ENCODE measurements at places on chromosomes 7 and 10. TPM values are rescaled to one million over a fixed set of nuclear protein-coding genes. Genes with fewer than 3 reads are reported as not detected.

TRIM50 gene
- total RNA-seq = not detected

CDHR3 gene
- total RNA-seq = 2.0 TPM

PTN gene
- total RNA-seq = 1.9 TPM

MAD1L1 gene
- 59.4 TPM for total RNA-seq

CDC14C gene
- not detected for total RNA-seq

SPAM1 gene
- total RNA-seq = not detected

TUBB8 gene
- total RNA-seq = not detected

MRLN gene
- not detected for total RNA-seq

ANKRD2 gene
- not detected for total RNA-seq

ATRNL1 gene
- total RNA-seq = 8.0 TPM

GRCh38 chr7:23462846-23463245 lies 7.4 kb downstream of the IGF2BP3 start:
- DNase-seq = no peak

DNA sequence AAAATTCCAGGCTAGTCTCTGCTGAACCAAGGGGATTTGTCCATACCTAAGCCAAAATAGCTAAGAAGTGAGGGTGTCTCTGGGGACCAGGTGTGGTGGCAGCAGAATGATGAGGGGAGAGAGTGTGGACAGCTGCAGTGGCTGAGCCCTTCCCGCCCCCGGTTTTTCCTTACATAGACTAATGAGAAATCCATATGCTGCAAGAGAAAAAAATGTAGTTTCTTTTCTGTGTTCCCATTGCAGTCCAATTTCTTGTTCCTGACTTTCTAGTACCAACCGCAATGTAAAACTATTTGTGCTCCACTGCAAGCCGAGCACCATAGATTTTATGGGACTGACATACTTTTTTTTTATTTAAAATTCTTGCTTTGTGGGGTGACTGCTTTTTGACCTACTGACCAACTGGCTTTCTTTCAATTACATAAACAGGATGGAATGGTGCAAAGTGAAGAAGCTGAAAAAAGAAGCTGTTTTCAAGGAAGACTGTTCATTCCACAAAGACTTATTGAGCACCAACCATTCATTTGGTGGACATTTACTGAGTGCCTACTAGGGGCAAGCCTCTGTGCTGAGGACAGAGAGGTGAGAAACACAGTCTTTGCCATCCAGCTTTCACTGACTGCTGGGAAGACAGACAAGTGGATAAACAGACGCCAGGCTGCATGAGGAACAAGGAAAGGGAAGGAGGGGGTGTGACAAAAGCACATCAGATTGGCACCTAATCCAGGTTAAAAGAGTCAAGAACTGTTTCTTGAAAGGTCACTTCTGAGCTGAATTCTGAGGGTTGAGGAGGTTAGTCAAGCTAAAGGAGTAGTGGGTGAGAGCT lies 9.8 kb downstream of the CEP41 start:
- DNase-seq = no peak

GRCh38 chr10:29434111-29434510 lies 145.2 kb downstream of the LYZL1 start:
- DNase-seq = no peak

DNA sequence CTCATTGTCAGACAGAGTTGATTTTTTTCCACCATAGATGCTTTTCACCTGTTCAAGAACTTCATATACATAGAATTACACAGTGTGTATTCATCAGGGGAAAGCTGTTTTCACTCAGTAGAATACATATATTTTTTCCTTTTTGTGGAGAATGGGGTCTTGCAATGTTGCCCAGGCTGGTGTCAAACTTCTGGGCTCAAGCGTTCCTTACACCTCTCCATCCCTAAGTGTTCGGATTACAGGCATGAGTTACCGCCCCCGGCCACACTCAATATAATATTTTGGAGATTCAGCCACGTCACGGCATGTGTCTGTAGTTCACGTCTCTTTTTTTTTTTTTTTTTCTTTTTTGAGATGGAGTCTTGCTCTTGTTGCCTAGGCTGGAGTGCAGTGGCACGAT lies 7.5 kb upstream of the SMC3 start:
- no peak for DNase-seq

DNA sequence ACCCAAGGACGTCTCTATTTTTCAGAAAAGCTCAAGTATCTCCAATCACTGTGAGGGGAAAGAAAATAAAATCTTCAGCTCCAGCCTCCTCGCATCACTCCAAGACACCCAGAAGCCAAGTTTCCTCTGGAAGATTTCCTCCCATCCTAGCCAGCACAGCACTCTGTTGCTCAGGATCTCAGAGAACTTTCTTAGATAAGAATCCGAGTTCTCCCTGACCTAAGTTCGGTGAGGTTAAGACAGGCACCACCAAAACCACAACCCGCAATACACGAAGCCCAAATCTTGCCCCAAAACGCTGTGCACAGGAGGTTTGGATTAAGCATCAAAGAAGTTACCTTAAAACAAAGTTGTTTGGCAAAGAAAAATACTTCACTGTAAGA lies 4.2 kb downstream of the FAM53B start:
- no peak for DNase-seq

Data from glomerular endothelial cell (primary cell).